Caudate nucleus (tissue), 63 donors: ENCODE measurements at places on chromosomes 16 and 17.

GRCh38 chr16:85615014-85615851 lies 2.1 kb downstream of the GSE1 start:
- DNase-seq, result no peak

DNA sequence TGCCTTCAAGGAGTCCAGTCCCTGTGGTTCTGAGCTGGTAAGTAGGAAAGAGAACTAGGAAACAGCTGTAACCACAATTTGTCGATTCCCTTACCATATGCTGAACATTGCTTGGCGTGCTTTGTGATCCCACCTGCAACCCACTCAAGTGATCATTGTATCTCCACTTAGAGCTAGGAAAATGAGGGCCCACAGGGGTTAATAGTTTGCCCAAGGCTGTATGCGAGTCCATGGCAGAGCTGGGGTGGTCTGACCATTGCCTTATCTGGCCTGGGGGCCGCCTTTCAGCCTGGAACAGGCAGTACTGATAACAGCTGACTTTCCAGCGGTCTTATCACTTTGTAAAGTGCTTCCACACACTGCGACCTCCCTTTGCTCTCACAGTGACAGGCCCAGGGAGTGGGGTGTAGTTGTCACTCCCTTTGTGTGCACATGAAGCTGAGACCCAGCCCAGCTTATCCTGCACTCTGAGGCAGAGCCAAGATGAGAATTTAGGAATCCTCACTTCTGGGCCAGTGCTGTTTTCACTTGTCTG lies 9.8 kb downstream of the MYL4 start:
- DNase-seq, result no peak

DNA sequence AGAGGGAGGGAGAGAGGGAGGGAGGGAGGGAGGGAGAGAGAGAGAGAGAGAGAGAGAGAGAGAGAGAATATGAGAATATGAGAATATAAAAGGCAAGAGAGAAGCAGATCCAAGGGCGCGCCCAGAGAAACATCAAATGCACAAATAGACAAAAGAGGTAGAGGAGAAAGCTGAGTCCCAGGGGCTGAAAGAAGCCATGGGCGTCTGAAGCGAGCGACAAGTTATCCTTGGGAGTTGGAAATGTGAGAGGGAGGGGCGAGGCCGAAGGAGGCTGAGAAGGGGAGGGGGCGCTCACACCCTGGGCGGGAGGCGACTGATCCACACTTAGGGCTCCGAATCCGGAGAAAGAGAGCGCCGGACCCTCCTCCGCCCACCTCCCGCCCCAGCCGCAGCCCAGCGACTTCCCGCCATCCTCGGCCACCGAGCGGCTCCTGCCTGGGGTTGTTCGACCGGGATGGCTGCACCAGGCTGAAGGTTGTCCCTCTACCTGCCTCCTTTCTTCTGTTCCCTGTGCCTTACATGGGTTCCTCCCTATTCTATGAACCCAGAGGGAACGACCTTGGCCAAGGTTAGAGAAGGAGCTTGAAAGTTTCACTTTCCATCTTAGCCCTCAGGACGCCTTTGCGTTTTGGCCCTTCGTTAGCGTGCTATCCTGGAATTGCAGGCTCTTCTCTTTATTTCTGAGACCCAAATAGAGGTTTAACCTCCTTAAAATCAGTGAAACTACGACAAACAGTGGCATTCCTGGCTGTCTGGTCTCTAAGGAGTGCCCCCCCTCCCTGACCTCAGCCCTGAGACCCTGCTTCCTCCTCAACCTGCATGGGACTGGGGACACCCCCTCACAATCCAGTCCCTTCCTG lies 21.2 kb upstream of the HOXB9 start:
- DNase-seq, result no peak

DNA sequence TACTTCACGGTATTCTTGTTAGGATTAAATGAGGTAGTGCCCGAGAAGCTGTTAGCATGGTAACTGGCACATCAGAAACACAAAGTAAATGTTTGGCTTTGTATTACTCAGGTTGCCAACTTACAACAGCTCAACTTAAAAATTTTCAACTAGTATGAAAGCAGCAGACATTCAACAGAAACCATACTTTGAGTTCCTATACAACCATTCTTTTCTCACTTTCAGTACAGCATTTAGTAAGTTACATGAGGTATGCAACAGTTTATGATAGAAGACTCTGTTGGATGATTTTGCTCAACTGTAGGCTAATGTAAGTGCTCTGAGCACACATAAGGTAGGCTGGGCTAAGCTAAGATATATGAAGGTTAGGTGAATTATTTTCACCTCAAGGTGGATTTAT lies 7.7 kb downstream of the CENPN start:
- DNase-seq, result no peak

- no peak for DNase-seq
Observed at GRCh38 chr17:71023249-71024030, 854.1 kb downstream of the KCNJ2 start.

- DNase-seq, result no peak
Observed at GRCh38 chr17:68102318-68102758, 66.8 kb downstream of the KPNA2 start.

GRCh38 chr17:45790296-45790922 lies 6.3 kb downstream of the CRHR1 start:
- no peak for DNase-seq

DNA sequence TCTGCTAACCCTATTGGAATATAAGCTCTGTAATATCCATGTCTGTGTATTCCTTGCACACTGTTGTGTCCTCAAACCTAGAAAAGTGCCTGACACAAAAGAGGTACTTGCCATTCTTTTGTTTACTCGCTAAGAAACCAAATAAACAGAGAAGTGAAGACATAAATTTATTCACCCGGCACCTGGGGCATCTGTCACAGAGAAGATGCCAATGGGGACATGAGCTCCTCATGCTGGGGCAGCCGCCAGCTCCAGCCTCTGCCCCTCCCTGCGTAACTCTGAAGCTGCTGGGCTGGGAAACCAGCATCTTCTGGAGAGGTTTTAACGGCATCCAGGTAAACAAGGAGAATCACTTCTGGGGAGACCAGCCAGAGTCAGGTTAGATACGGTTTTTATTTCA lies 15.1 kb upstream of the CDRT4 start:
- no peak for DNase-seq

DNA sequence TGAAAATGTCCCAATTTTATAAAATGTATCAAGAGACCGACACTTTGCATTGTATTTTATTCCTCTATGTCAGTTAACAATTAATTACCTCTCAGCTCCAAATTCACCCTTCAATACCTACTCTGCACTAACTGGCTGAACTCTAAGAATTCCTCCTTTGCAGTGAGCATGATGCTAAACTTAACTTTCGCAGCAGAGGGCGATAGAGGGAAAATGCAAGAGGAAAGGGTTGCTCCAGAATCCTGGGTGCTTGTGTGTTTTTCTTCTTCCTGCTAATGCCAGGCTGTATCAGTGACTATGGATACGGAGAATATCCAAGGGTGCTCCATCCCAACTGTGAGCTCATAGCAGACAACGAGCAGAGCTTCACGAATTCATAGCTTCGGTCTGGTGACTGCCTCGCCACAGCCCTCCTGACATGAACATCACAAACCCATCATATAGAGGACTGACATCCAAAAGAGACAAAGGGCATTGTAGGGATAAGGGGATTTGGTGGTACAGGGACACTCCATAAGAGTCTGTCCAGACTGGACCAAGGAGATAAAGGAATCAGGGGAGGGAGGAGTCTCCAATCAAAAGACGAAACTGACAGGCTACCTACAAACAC lies 172.9 kb downstream of the STX8 start:
- DNase-seq, result no peak

GRCh38 chr16:7330709-7331108 lies 1.9 kb upstream of the RBFOX1 start:
- no peak for DNase-seq

DNA sequence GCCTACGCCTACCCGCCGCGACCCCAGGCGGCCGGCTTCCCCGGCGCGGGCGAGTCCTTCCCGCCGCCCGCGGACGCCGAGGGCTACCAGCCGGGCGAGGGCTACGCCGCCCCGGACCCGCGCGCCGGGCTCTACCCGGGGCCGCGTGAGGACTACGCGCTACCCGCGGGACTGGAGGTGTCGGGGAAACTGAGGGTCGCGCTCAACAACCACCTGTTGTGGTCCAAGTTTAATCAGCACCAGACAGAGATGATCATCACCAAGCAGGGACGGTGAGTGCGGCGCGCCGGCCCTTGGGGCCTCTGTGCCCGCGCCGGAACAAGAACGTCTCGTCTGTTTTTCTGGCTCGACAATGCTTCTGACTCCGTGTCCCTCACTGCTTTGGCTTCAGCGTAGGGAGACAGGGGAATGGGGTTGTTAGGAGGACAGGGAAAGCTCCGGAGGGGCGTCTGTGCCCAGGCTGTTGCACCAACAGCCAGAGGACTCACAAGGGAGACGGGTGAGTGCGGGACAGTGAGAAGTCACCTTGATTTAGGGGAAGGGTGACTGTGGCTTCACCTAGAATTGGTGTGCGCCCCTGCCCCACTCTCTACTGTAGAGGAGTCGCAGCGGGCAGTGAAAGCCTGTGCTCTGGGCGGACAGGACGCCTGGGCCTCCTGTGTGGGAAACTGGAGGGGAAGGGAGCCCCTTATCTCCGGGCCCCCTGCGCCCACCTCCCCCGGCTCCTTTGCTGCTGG lies 806 bp downstream of the TBX21 start:
- no peak for DNase-seq

- DNase-seq, result no peak
Observed at GRCh38 chr16:83345846-83346640, 461.7 kb upstream of the HSBP1 start.

DNA sequence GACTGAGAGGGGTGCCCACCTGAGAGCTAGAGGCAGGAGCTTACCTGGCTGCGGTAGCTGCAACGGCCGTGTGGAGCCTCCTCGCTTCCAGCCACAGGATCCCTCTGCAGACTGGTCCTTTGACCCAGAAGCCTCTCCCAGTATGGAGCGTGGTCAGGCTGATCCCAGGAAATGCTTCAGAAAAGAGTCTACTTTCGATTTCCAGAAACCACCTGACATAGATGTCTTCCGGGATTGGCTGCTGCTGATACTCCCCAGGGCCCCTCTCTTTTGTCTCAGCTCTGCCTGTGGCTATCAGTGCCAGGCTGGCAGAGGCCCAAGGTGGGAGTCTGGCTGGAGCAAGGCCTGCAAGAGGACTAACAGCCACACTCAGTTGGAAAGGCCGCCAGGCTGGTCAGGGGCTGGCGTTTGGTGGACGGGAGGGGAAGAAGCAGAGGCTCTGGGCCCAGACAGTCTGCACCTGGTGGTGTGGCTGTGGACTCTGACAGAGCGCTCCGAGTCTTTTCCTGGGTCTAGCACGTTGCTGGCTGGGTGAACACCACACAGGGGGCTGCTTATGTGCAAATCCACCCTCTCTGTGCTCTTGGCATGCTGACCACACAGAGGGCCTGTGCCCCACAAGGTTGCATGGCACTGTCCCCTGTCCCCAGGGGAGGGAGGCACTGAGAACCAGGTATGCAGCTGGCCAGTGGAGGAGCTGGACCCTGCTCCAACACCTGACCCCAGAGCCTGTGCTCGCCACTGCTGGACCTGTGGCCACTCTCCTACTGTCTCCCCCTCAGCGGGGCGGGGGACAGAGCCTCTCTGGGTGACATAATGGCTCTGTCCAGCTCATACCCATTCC lies at the start of gene LGALS3BP:
LGALS3BP (minus strand) TSS at position 144 of the 844 bp plus-strand sequence. CDS start 2,732 bp downstream, outside the sequence.
- DNase-seq, result peak; percentile 77

GRCh38 chr17:75371339-75371738 lies 34.1 kb downstream of the GRB2 start:
- DNase-seq, result no peak

- DNase-seq, result peak; percentile 17
Observed at GRCh38 chr17:79082311-79083190, 7.9 kb downstream of the ENGASE start.

DNA sequence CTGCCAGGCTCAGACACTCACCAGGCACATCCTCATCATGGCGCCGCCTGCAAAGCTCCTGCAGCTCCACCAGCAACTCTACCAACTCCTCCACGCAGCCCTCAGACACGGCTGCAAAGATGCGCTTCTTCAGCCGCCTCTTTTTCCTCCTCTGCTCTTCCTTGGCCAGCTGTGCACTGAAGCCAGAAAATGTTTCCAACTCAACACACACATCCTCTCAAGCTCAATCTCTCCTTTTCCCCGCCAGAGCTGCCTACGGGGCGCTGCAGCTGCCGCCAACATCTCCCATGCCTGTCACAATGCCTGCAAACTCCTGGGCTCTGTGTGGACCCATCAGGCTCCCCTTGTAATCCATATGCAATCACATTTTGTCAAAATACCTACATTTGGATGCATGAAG lies 14.2 kb downstream of the TRPV3 start:
- no peak for DNase-seq

DNA sequence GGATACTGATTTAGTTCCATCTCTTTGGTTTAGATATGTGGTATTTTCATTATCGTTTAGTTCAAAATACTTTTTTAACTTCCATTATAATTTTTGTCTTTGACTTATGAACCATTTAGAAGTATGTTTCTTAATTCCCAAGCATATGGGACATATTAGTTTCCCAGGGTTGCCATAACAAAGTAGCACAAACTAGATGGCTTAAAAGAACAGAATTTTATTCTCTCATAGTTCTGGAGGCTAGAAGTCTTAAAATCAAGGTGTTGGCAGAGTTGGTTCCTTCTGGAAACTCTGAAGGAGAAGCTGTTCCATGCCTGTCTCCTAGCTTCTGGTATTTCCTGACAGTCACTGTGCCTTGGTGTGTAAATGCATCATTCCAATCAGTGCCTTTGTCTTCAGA lies 291.5 kb upstream of the AXIN2 start:
- no peak for DNase-seq
